ENCODE measurements at places on chromosomes 13 and 19.

DNA sequence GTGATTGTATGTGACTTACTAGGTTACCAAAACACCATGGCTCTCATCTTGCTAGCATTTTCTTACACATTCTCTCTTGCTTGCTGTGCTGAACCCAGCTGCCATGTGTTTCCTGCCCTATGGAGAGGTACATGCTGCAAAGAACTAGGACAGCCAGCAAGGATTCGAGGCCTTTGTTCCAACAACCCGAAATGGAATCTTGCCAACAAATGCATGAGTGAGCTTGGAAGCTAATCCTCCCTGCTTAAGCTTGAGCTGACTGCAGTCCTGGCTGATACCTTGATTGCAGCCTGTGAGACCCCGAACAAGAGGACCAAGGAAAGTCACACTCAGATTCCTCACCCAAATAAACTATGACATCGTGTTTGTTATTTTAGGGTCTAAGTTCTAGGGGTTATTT is 651.2 kb downstream of the SLITRK6 start:
- DNase-seq, result no peak

- no peak for DNase-seq
Measured at GRCh38 chr19:10407096-10407495, 3.8 kb upstream of the CDC37 start.

- no peak for DNase-seq
Measured at GRCh38 chr13:44396701-44397580, 23.3 kb downstream of the SERP2 start.

DNA sequence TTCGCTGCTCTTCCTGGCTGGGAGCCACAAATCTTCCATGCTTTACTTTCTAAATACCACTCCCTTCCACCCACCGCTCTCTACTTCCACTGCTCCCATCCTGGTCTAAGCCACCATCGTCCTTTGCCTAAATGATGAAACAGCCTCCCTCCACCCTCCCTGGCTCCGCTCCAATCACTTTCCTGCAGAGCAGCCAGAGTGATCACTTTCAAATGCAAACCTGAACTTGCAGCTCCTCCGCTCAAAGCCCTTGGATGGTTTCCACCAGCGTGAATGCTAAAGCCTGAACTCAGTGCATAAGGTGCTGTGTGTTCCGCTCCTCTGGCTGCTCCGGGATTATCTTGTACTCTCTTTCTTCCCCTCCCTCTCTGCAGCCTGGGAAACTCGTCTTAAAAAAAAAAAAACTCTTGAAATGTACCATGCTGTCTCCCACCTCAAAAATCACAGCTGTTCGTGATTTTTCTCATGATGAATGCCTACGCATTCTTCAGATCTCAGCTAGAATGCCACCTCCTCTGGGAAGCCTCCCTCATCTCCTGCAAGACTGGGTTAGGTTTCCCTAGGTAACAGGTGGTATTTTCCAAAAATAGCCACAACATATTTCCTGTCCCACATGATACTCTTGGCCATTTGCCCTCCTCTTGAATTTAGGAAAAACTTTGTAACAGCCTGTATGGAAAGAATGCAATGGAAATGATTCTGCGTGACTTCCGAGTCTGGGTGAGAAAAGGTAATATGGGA is 3.7 kb upstream of the SIN3B start:
- DNase-seq, result no peak

GRCh38 chr19:35389192-35389861 is 18.5 kb downstream of the GPR42 start:
- DNase-seq, result no peak

- no peak for DNase-seq
Measured at GRCh38 chr19:40356681-40357595, 8.4 kb downstream of the PLD3 start.

GRCh38 chr13:99572131-99572530 is 70.9 kb downstream of the TM9SF2 start:
- DNase-seq, result no peak

DNA sequence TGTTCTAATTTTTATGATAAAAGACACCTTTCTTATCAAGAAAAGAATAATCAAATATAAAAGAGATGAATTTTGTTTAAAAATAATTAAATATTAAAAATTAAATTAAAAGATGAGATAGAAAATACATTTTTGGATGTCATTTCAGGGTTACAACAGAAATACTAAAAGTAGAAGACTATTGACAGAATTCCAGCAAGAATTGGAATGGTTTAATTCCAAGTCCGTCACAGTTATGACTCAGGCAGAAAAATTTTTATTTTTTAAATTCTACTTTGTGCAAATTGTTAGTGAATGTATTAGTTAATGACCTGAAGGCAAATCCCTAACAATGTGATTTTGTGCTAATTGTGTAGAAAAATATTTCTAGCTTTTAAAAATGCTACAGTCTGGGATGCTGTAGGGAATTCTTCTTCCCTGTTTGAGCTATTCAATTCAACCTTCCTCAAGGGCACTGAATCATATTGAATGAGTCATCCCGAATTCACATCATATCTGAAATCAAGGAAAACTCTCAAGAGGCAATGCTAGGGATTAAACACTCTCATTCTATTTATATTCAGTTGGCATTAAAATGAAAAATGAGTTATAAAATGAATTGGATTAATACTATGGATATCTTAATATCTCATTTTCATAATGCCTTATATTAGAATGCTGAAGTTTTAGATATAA is 633.5 kb upstream of the ATXN8OS start:
- no peak for DNase-seq

GRCh38 chr13:44068737-44069136 is 189.0 kb downstream of the LACC1 start:
- DNase-seq, result no peak

GRCh38 chr13:62997038-62997599 is 1581.5 kb upstream of the PCDH20 start:
- DNase-seq, result no peak

DNA sequence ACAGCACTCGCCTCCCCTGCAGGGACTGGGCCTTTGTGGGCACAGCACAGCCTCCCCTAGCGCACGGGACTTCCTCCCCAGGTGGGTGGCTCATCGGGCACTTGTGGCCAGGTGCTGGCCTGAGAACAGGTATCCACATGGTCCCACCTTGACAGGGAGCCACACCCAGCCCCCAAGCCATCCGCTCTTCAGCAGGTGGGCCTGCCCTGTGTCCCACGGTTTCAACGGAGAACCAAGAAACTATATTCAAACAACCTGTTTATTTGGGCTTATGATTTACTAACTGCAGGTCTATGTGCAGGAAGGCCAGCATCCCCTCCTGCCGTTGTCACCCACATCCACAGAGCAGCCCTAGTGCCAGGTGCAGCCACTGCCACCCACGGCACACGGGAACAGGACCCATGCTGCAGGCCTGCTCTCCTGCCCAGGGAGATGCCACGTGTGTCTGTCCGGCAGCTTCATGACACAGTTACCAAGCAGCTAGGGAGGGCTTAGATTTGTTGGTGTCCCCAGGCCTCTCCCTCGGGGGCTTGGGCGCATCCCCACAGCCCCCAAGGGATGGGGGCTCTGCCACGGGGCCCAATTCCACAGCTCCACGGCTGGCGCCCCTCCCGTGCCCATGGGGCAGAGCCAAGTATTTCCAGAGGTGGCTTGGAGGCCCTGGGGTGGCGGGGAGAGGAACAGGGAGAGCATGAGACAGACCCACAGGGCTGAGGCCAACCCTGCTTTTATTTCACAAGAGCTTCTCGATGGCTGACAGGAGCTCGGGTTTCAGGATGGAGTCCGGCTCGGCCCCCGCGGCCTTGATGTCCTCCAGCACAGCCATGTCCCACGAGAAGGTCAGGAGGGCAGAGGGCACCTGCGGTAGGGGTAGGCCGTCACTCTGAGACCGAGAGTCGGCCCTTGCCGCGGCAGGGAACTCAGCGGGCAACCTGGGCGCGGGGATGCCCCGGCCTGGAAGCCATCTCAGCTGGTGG is 12.5 kb downstream of the UBXN6 start:
- DNase-seq, result no peak

GRCh38 chr13:99566125-99567083 is 65.1 kb downstream of the TM9SF2 start:
- no peak for DNase-seq

DNA sequence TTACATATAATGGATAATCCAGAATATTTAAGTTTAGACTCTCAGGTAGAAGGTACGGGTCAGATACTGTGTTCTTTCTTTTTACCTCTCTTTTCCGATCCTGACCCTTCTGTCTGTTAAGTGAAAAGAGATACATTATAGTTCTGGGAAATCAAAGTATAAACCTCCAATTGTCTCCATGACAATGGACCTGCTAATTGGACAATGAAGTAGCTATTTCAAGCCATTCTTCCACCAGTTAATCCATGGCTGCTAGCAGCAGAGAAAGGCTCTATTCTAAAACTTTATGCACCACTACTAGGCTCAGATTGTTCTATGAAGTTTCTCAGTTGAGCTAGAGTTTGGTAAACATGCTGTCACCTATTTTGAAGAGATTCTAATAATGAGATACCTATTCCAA is 8.3 kb upstream of the NBEA start:
- no peak for DNase-seq

- DNase-seq, result no peak
Measured at GRCh38 chr13:81148822-81149221, 807.9 kb upstream of the SPRY2 start.

DNA sequence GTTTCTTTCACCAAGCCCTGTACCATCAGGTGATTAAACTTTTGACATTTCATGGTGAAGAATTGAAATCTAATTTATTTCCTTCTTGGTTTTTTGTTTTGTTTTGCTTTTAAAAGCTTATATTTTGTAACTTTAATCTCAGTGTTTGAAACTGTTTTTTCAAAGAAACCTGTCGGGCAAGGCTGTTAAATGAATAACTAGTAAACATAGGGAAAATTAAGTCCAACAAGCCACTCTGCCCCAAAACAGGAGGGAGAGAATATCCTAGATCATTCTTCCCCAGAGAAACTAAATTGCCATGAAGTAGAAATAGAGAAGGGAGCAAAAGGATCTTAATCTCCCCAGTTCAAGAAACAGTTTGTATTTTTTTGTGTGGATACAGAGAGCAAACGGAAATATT is 98.2 kb downstream of the FREM2 start:
- no peak for DNase-seq

GRCh38 chr13:37910790-37911189 is 41.2 kb upstream of the TRPC4 start:
- DNase-seq, result no peak

- DNase-seq, result no peak
Measured at GRCh38 chr19:49347835-49348234, 12.6 kb downstream of the CD37 start.

- DNase-seq, result no peak
Measured at GRCh38 chr19:44582581-44583265, 30.6 kb upstream of the IGSF23 start.

GRCh38 chr13:41835871-41836270 is 125.0 kb downstream of the VWA8 start:
- no peak for DNase-seq

GRCh38 chr19:3765121-3765520 is 2.6 kb downstream of the MRPL54 start:
- no peak for DNase-seq

DNA sequence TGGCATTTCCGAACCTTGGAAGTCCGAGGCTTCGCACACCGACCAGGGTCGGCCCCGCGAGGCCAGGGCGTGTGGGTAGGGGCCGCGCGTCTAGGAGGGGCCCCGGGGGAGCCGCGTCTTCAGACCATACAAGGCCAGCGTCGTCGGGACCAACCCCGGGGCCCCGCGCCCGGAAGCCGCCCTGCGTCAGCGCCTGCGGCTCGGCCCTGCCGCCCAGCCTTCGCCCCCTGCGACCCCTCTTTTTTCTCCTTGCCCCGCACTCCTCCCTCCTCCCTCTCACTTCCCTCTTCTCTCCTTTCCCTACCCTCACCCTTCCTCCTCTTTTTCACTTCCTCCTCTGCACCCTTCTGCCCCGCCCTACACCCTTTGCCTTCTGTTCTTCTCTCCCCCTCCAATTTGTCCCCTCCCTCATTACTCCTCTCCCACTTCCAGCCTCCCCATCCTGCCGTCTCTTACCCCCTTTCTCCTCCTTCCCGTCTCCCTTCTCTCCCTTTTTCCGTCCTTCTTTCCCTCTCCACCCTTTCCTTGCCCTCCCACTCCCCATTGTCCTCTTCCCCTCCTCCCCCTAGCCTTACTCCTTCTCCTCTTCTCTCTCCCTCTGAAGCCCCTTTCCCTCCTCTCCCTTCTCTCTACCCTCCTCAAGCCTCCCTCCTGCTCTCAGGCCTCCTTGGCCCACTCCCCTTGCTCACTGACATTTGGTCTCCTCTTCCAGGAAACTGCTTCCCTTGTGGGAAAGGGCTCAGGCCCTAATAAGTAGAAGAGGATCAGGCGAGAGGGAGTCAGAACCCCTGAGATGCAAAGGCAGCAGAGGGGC is 2.2 kb upstream of the PLEKHG2 start:
- peak; percentile 41 for DNase-seq

- DNase-seq, result peak; percentile 41
Measured at GRCh38 chr19:55647732-55648584, at the start of gene CCDC106. TSS of gene CCDC106 (plus strand) at chr19:55648212. CDS start at chr19:55649047, 835 bp downstream.

- no peak for DNase-seq
Measured at GRCh38 chr13:27853335-27853734, 61.1 kb downstream of the GSX1 start.

DNA sequence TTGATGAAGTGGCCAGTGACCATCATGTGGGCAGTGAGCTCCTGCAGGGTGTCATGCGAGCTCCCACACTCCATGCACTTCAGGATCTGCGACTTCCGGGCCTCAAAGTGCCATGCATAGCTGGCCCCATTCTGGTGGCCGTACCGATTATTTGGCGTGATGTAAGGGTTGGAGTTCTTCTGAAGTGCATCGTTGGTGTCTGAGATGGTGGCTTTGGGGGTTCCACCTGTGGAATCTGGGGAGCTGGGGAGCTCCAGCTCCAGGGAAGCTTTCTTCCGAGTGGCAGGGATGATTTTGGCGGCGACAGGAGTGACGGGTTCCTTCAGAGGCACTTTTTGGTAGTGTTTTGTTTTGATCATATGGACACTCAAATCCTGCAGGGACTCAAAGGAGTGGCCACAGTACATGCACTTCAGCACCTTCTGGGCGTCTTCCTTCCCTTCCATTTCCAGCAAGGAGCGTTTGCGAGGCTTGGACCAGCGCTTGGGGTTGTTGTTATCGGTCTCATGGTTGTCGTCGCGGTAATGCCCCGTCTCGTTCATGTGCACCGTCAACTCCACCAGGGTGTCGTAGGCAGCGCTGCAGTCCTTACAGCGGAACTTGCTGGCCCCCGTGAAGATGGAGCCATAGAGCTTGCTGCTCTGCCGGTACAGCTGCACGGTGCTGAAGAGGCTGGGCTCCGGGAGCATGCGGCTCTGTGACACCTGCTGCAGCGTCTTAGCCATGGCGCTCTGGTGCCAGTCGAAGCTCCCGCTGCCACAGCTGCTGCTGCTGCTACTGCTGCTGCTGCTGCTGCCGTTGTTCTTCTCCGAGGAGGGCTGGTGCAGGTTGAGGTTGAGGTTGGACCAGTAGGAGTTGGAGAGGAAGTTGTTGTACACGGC is 70.4 kb downstream of the TSHZ3 start:
- DNase-seq, result no peak

Measured in immature natural killer cell (primary cell).